ENCODE measurements at places on chromosomes 4 and X. TPM values are rescaled to one million over a fixed set of nuclear protein-coding genes. Genes with fewer than 3 reads are reported as not detected.

DNA sequence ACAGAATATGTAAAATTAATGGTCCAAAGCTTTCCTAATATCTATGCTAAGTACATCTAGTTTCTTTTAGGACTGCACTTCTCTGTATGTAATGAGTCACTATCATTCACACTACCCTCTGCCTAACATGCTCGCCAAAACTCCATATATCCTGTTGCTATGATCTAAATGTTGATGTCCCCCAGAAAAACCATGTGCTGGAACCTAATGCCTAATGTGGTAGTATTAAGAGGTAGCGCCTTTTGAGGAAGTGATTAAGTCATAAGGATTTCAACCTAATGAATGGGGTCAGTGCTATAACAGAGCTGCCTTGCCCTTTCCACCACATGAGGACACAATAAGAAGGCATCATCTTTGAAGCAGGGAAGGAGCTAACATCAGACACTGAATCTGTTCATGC is 34.9 kb upstream of the NFKB1 start:
- DNase-seq: no peak

GRCh38 chr4:173160871-173161270 is 7.7 kb upstream of the GALNT7 start:
- DNase-seq: no peak

GRCh38 chrX:109440475-109440874 is 41.4 kb downstream of the GUCY2F start:
- DNase-seq: no peak

- DNase-seq: no peak
These were observed 101.8 kb downstream of the ATP11C start for GRCh38 chrX:139831017-139831416.

DNA sequence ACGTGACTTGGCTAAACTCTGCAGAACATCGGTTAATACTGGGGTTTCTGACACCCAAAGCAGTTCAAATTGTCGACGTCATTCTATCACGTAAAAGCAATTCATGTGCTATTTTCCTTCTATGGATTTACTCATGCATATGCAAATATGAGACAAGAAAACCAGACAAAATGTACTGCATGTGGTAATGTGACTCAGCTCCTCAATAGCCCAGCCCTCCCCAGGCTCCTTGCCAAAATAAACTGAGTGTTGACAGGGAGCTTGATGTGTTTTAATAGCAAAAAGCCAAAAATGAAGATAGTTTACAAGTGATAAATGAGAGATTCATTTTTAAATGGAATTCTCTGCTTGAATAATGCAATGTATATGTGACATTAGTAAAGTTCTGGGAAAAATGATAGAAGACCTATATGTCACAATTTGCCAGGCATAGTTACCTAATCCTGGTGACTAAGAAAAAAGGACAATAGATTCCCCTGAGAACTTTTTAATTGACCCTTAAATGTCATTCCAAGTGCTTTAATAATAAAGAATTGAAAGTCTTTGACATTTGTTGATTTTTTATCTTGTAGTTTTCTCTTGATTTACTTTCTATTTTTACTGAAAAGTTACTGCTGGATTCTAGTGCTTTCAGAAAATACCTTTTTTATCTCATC is 1700.6 kb upstream of the TENM3 start:
- DNase-seq: no peak

- DNase-seq: no peak
These were observed 1881.7 kb downstream of the PCDH7 start for GRCh38 chr4:32601848-32602247.

GRCh38 chrX:9558615-9559014 is 93.8 kb downstream of the TBL1X start:
- DNase-seq: no peak

DNA sequence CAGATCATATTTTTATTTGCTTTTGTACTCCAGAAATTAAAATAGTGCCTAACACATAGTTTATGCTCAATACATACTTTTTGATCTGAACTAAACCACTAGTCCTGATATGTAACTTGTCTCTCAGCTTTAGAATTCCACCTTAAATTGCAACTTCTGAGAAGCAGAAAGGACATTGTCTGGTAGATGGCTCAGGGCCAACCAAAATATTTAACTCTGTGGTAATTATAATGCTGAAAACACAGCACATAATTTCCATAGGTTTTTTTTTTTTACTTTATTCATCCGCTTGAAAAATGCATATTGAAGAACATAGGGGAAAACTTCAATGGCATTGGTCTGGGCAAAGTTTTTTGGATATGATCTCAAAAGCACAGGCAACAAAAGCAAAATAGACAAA is 59.3 kb downstream of the AREG start:
- peak; percentile 4 for DNase-seq

DNA sequence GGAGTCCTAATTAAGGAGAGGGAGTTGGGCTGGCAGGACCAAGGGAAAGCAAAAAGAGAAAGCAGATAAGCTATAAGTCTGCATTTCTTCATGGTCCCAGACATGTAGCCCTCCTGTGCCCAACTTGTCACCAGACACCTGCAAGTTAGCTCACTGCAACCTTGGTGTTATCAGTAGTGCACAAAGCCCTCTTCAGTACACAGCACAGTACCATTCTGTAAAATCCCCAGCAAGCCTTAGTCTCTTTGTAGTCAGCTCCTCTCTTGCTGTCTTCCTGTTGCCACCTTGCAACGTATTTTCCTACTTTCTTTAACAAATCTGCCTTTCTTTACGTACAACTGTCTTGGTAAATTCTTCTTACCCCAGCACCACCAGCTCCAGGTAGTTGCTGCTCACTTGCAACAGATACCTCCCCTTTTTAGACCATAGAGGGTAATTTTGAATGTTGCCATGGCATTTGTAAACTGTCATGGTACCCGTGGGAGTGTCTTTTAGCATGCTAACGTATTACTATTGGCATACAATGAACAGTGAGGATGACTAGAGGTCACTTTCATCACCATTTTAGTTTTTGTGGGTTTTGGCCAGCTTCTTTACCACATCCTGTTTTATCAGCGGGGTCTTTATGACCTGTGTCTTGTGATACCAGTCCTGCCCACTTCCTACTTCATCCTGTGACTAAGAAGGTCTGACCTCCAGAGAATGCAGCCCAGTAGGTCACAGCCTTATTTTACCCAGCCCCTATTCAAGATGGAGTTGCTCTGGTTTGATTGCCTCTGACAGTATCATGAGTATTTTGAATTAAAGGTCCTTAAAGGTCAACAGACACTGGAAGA is 28.3 kb upstream of the AP1S2 start:
- DNase-seq: no peak

DNA sequence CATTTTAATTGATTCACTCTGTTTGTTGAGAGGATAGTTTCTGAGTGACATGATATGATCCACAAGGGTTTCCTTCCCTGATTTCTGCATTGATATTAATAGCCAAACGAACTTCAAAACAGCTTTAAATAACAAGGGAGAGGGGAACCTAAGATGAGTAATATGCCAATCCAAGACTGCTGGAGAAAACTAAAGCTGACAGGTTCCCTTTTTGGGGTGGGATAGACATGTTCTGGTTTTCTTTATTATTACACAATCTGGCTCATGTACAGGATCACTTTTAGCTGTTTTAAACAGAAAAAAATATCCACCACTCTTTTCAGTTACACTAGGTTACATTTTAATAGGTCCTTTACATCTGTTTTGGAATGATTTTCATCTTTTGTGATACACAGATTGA is 182.2 kb downstream of the AR start:
- no peak for DNase-seq

DNA sequence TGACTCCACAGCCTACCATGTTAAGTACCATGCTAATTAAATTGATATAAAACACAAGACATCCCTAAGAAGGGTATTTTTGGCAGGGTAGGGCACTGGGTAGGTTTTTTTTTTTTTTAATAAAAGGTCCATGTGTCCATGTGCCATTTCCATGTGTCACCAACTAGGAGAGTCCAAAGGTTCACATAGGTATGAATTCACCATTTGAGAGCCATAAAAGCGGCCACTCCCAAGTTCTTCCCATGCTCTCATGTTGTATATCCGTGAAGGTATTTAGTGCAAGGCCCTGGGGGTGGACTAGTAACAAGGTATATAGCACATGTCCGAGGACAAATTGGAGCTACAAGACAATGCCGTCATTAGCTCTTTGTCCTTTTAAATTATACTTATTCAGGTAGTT is 107.3 kb downstream of the PDE5A start:
- DNase-seq: no peak

- no peak for DNase-seq
These were observed 379.5 kb upstream of the FGF13 start for GRCh38 chrX:139091066-139091465.

DNA sequence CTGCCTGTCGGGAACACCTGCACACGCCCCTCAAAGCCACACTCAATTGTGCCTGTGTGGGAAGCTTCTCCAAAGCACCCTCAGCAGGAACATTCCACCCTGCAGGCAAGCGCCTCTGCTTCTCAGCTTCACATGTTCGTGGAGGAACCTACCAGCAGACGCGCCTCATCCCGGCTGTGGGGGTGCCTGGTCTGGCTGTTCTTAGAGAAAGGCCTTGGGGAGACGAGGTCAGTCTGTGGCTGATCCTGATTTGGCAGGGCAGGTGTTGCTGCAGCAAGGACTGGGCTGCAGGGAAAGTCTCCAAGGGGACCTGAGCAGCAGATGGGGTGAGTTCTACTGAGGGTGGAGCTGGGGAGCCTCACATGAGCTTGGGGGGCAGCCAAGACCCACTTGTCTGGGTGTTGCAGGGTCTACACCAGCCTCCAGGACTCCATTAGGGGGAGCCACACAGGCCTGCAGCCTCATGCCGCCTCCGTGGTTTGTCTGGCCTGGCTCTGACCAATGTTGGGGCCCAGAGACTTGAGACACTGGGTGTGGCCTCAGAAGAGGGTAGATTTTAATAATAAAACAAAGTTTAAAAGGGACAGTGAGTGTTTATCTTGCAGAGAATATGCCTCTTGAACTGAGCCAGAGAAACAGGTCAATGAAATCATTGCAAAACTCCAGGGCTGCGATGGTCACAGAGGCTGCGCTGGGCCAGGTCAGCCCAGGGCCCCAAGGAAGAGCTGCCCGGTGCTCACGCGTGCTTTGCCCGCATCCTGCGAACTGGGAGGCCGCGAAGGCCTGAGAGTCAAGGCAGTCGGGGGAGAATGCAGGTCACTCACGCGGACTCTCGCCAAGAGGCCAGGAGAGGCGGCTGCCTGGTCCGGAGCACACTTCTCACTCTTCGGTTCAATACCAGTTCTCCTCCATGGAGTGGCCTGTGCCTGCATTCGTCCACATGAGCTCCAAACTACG is 21.1 kb downstream of the RNF212 start:
- no peak for DNase-seq

- no peak for DNase-seq
These were observed 78.4 kb downstream of the LUZP4 start for GRCh38 chrX:115367951-115368350.

Gene GLRA3
- polyA plus RNA-seq: 0.03 TPM

Gene ATP1B4
- not detected for polyA plus RNA-seq

Gene RPA4
- not detected for polyA plus RNA-seq

Gene CSN1S1
- not detected for polyA plus RNA-seq
